ENCODE measurements at places on chromosomes 5 and 9. TPM values are rescaled to one million over a fixed set of nuclear protein-coding genes. Genes with fewer than 3 reads are reported as not detected.

LCN15 gene
- total RNA-seq = not detected

GRCh38 chr5:61468483-61468865 is 136.4 kb downstream of the ZSWIM6 start:
- H3K4me3 ChIP-seq = no peak overlapping the region
- H3K36me3 ChIP-seq = peaks cover 10% of the 10 kb centered on the region
- H3K27ac ChIP-seq = no peak overlapping the region
- no peaks in the 10 kb centered on the region for H3K27me3 ChIP-seq
- H3K4me1 ChIP-seq = peaks cover 22% of the 10 kb centered on the region

GRCh38 chr9:92655896-92656536 is 13.9 kb downstream of the IPPK start:
- no peak overlapping the region for H3K27ac ChIP-seq
- no peaks in the 10 kb centered on the region for H3K27me3 ChIP-seq
- peaks cover 2% of the 10 kb centered on the region for H3K4me1 ChIP-seq

- H3K4me1 ChIP-seq = peaks cover 14% of the 10 kb centered on the region
- no peak for DNase-seq
- H3K27me3 ChIP-seq = no peaks in the 10 kb centered on the region
- H3K27ac ChIP-seq = no peak overlapping the region
Observed at GRCh38 chr5:56357426-56357825, 124.3 kb upstream of the ANKRD55 start.

IRX1 gene
- not detected for total RNA-seq

DNA sequence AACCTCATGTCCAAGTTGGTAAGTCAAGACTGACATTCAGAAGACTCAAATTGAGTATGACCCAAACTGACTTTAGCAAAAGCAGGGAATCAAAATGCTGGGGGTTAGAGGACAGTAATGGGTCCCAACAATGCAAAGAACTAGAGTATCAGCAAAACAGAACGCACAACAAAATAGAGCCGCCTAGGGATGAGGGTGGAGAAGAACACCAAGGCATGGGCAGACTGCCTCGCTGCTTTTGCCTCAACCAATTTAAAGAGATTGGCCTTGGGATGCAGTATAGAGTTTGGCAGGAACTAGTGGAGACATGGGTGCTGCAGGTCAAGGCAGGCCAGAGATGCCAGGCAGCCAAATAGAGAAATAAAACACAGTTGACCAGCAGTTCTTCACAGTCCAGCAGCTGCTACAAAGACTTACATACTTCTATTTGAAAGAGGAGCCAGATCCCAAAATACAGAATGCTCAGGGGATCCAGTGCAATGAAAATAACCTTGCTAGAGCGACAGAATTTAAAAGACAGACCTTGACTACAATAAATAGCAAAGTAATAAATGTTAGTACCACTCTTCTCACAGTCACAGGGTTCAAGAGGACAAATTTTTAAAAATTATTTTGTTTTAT is 83.9 kb upstream of the NIPBL start:
- H3K4me3 ChIP-seq = no peak overlapping the region
- no peaks in the 10 kb centered on the region for H3K36me3 ChIP-seq
- peaks cover 3% of the 10 kb centered on the region for H3K27me3 ChIP-seq
- no peak for DNase-seq
- no peak overlapping the region for H3K27ac ChIP-seq

DNA sequence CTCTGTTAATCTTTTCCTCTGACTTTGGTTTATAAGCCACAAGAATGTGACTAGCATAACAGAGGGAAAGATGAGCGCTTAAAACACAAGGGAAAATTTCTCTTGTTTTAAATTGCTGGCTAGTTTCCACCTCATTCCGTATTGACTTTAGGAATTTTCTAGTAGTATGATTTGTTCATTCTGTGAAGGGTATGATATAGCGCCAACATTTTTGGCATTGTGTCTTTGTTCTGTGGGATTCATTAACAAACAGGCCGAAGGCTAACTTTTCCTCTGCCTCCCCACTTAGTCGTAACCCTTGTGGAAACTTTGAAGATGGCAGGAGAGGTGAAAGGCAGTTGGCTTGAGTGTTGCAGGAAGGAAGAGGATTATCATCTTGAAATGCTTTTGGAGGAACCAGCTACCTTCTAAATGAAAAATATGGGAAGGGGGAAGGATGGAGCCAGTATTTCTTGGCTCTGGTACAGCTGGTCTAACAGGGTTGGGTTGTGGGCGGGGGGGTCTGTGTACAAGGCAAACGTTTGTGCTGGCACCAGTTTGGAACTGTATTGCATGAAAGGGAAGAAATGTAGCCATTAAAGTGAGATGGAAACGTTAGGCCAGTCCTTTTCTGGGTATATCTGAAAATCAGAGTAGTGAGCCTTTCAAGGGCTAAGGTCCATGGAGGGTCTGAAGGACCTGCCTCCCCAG is 21.5 kb upstream of the DMRT2 start:
- H3K36me3 ChIP-seq = no peaks in the 10 kb centered on the region
- H3K4me1 ChIP-seq = no peaks in the 10 kb centered on the region
- H3K4me3 ChIP-seq = no peak overlapping the region
- H3K27me3 ChIP-seq = peaks cover 25% of the 10 kb centered on the region
- no peak for DNase-seq

OGN gene
- total RNA-seq = not detected

DNA sequence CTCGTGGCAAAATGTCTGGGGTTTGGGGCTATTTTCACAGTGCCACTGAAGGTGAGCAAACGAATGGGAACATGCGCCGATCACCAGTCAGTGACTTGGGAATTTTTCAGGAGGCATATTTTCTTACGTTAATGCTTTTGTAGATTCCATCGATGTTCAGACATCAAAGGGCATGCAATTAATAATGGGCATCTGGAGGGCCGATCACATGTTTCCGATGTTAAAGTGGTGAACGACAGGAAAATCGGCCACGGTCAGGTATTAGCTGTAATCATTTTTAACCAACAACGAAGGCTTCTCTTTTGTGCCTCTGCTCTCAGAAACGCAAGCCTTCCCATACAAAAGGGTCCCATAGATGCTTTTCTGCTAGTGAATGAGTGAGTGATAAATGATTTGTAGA is 155.0 kb upstream of the PITX1 start:
- H3K27ac ChIP-seq = no peak overlapping the region
- no peak for DNase-seq
- no peaks in the 10 kb centered on the region for H3K36me3 ChIP-seq
- no peak overlapping the region for H3K4me3 ChIP-seq

DNA sequence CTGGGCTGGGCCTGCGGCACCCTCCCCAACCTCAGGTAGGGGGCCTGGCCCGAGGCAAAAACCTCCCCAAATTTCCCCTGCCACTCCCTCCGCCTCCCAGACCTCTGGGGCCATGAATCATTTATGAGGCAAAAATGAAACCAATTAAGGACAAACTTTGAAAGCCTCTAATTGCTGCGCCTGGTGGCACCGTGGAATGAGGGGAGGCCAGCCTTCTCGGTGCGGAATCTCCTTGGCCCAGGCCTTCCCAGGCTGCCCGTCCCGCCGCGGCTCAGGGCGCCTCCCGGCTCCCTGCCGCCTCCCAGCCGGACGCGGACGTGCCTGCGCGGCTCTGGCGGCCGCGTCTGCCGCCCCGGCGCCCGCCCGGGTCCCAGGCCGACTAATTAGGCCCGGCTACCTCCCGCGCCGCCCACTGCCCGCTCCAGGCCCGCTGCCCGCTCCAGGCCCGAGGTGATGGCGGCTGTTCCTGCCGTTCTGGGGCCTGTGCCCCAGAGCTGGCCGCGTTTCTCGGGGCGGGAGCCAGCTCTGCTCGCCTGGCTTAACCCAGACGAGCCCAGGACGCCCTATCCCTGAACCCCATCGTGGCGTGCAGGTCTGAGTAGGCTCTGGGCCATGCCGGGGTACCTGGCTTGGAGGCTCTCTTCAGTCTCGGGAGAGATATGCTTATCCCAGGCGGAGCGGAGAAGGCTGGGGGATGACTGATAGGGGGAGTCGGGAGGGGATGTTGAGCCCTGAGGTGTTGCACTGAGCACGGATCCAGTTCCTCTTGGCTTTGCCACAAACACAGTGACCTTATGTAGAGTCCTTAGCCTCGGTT is 20.1 kb downstream of the CXXC5 start:
- H3K4me1 ChIP-seq = peaks cover 28% of the 10 kb centered on the region
- no peaks in the 10 kb centered on the region for H3K36me3 ChIP-seq
- H3K27ac ChIP-seq = no peak overlapping the region

DNA sequence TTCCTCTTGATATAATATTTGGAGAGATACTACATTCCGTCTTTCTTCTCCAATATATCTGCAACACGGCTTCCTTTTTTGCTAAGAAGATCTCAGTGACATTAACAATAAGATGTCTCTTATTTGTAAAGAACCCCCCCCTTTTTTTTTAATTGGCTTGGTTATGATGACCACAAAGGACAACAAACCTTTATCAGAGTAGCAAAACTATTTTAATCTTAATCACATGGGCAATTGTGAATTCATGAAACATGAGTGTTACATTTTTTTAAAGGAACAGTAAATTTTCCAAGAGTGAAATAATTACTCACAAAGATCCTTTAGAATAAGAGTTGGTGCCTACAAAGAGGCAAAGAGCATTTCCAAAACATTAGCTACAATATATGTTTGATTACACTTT is 554.1 kb downstream of the MAT2B start:
- DNase-seq = no peak
- H3K27me3 ChIP-seq = no peaks in the 10 kb centered on the region
- no peak overlapping the region for H3K27ac ChIP-seq

GRCh38 chr5:58490402-58491050 is 709 bp upstream of the GAPT start:
- no peaks in the 10 kb centered on the region for H3K36me3 ChIP-seq
- DNase-seq = no peak
- H3K27ac ChIP-seq = no peak overlapping the region
- H3K27me3 ChIP-seq = peaks cover 22% of the 10 kb centered on the region

- H3K4me3 ChIP-seq = no peak overlapping the region
- no peak for DNase-seq
- H3K4me1 ChIP-seq = no peaks in the 10 kb centered on the region
- no peak overlapping the region for H3K27ac ChIP-seq
- peaks cover 1% of the 10 kb centered on the region for H3K36me3 ChIP-seq
Observed at GRCh38 chr5:54778783-54779182, 206.6 kb downstream of the ESM1 start.

NFIB gene
- total RNA-seq = not detected

PCDHB5 gene
- not detected for total RNA-seq

CCDC152 gene
- 7.9 TPM for total RNA-seq

GRCh38 chr9:132319421-132320110 is 35.2 kb downstream of the SETX start:
- H3K27ac ChIP-seq = no peak overlapping the region
- DNase-seq = no peak
- no peaks in the 10 kb centered on the region for H3K27me3 ChIP-seq

- peaks cover 45% of the 10 kb centered on the region for H3K36me3 ChIP-seq
- DNase-seq = no peak
- no peaks in the 10 kb centered on the region for H3K4me1 ChIP-seq
- no peaks in the 10 kb centered on the region for H3K27me3 ChIP-seq
- no peak overlapping the region for H3K4me3 ChIP-seq
Observed at GRCh38 chr9:113176803-113177202, 26.0 kb downstream of the SLC31A2 start.

DNA sequence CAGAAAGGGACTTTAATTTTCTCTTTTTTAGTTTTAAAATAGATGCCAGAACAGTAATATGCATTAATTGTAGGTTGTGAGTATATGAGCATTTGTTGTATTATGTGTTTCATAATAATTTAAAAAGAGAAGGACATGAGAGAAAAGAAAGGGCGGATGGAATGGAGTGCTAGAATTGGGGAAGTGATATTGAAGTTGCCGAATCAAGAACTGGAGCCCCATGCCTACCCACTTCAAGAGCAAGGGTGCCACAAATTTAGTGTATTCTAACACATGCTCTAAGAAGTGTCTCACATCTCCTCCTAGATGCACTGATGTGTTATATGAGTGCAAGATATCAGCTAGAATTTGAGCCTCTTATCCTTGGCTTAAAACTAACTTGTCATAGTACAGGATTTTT is 43.6 kb upstream of the FYB1 start:
- H3K27me3 ChIP-seq = no peaks in the 10 kb centered on the region
- no peak overlapping the region for H3K4me3 ChIP-seq
- DNase-seq = no peak
- no peaks in the 10 kb centered on the region for H3K36me3 ChIP-seq

ZFP37 gene
- total RNA-seq = 1.5 TPM

CXCL14 gene
- not detected for total RNA-seq

MYMK gene
- total RNA-seq = not detected

SH3RF2 gene
- total RNA-seq = not detected

DNA sequence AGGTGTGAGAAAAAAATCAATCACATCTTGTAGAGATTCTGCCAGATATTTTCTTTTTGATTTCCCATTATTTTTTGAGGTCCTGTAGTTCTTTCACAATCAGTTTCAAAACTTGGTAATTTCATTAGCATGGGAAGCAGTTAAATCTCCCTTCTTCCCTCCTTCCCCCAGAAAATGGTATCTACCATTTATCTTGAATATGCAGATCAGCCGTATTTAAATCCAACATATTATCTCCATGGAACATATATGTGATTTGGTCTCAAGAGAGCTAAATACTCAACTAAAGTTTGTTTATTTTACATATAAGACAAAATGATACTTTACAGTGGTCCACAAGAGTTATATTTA is 1034.8 kb downstream of the CDH12 start:
- H3K36me3 ChIP-seq = no peaks in the 10 kb centered on the region
- H3K27ac ChIP-seq = no peak overlapping the region
- H3K4me1 ChIP-seq = peaks cover 2% of the 10 kb centered on the region
- no peak overlapping the region for H3K4me3 ChIP-seq
- no peak for DNase-seq
- H3K27me3 ChIP-seq = no peaks in the 10 kb centered on the region

CAPSL gene
- total RNA-seq = 1.8 TPM

GRCh38 chr9:122446819-122447484 is 30.8 kb downstream of the OR1J1 start:
- H3K4me3 ChIP-seq = no peak overlapping the region
- peaks cover 10% of the 10 kb centered on the region for H3K27me3 ChIP-seq
- H3K36me3 ChIP-seq = no peaks in the 10 kb centered on the region
- H3K27ac ChIP-seq = no peak overlapping the region
- no peaks in the 10 kb centered on the region for H3K4me1 ChIP-seq
- no peak for DNase-seq

CARD6 gene
- 1.3 TPM for total RNA-seq

DNA sequence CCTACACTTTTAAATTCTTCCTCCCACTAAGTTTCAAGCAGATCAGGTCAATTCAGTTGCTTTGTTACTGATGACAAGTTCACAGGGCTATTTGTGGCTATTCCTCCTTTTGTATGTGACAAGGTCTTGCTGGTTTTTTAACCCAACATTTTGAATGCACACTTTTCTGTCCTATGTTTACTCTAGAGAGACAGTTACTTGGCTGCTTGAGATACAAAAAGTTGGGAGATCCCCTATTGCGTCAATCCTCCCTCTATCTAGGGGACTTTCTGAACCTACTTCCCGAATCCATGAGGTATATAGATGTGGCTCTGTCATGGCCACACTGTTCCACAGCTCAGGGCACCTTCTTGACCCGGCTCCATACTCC is 386.7 kb downstream of the NTRK2 start:
- no peaks in the 10 kb centered on the region for H3K4me1 ChIP-seq
- H3K27me3 ChIP-seq = peaks cover 18% of the 10 kb centered on the region
- no peak overlapping the region for H3K4me3 ChIP-seq
- no peaks in the 10 kb centered on the region for H3K36me3 ChIP-seq

CCDC192 gene
- not detected for total RNA-seq

- no peak overlapping the region for H3K4me3 ChIP-seq
- peaks cover 27% of the 10 kb centered on the region for H3K36me3 ChIP-seq
- no peak for DNase-seq
- no peak overlapping the region for H3K27ac ChIP-seq
- H3K4me1 ChIP-seq = no peaks in the 10 kb centered on the region
Observed at GRCh38 chr9:120418315-120418714, 161.7 kb downstream of the CDK5RAP2 start.
